ENCODE measurements at places on chromosomes 5 and 9.

GRCh38 chr5:978693-979092, 29.9 kb upstream of the NKD2 start:
- H3K27ac ChIP-seq: no peak overlapping the region
- peaks cover 6% of the 10 kb centered on the region for H3K27me3 ChIP-seq
- H3K4me1 ChIP-seq: no peaks in the 10 kb centered on the region
- H3K36me3 ChIP-seq: no peaks in the 10 kb centered on the region
- no peak for DNase-seq

DNA sequence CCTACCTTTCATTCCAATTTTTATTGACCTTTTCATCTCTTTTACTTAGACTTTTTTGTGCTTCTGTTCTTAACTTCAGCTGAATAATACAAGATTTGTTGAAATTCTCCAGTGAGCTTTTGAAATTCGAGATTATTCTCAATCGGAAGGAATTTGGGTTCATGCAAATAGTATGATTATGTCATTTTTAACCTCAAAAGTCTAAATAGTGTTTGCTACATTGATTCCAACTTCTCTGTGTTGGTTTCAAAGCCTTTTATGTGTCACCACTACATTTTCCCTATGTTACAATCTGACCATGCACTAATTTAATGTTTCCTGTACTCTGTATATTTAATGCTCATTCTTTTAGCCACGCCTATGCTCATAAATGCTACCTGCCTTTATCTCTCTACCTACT, 44.1 kb downstream of the VPS13A start:
- no peaks in the 10 kb centered on the region for H3K36me3 ChIP-seq
- no peak overlapping the region for H3K27ac ChIP-seq
- H3K4me1 ChIP-seq: peaks cover 4% of the 10 kb centered on the region
- no peak overlapping the region for H3K4me3 ChIP-seq
- H3K27me3 ChIP-seq: no peaks in the 10 kb centered on the region
- peak; percentile 11 for DNase-seq

- no peaks in the 10 kb centered on the region for H3K27me3 ChIP-seq
- H3K36me3 ChIP-seq: no peaks in the 10 kb centered on the region
- H3K4me1 ChIP-seq: peaks cover 15% of the 10 kb centered on the region
- peak; percentile 31 for DNase-seq
Observed at GRCh38 chr9:92501671-92502393, 19.5 kb upstream of the ASPN start.

DNA sequence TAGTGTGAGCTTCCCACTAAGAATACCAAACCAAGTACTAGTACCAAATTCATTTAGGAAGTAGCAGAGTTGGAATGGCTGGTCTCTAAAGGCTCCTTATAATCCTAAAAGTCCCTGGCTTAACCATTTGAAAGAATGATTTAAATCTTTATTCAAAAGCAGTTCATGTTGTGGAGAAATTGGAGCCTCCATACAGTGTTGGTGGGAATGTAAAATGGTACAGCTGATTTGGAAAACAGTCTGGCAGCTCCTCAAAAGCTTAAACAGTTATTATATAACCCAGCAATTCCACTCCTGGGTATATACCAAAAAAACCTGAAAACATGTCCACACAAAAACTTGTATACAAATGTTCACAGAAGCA, 2.9 kb downstream of the PLIN2 start:
- H3K27me3 ChIP-seq: no peaks in the 10 kb centered on the region
- H3K4me1 ChIP-seq: no peaks in the 10 kb centered on the region
- no peak overlapping the region for H3K27ac ChIP-seq
- peaks cover 9% of the 10 kb centered on the region for H3K36me3 ChIP-seq
- peak overlapping the region; percentile 99 for H3K4me3 ChIP-seq

- H3K4me3 ChIP-seq: no peak overlapping the region
- H3K4me1 ChIP-seq: no peaks in the 10 kb centered on the region
- DNase-seq: no peak
- no peaks in the 10 kb centered on the region for H3K27me3 ChIP-seq
Observed at GRCh38 chr5:120345947-120346346, 118.2 kb upstream of the PRR16 start.

DNA sequence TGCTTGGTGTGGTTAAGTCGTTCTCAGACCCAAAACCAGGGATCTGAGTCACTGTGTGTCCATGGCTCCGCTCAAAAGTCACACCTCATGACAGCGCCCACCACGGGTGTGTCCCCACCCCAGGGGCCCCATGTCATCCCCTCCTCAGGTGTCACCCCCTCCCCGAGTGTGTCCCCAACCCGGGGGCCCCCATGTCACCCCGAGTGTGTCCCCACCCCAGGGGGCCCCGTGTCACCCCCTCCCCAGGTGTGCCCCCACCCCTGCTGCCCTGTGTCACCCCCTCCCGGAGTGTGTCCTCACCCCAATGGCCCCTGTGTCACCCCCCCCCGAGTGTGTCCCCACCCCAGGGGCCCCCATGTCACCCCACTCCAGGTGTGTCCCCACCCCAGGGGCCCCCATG, 5.1 kb downstream of the LRRC14B start:
- no peak for DNase-seq
- H3K4me3 ChIP-seq: no peak overlapping the region
- H3K27me3 ChIP-seq: peaks cover 4% of the 10 kb centered on the region
- H3K27ac ChIP-seq: no peak overlapping the region
- no peaks in the 10 kb centered on the region for H3K36me3 ChIP-seq

DNA sequence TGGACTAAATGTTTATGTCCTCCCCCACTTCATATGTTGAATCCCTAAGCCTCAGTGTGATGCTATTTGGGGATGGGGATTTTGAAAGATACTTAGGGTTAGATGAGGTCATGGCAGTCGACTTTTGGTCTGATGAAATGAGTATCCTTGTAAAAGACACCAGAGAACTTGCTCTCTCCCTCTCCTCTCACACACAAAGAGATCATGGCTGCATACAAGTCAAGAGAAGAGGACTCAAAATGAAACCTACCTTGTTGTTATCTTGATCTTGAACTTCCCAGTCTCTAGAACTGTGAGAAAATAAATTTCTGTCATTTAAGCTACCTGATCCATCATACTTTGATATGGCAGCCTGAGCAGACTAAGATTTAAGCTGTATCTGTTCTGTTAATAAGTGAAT, 144.0 kb upstream of the HAPLN1 start:
- no peaks in the 10 kb centered on the region for H3K4me1 ChIP-seq
- H3K36me3 ChIP-seq: no peaks in the 10 kb centered on the region
- H3K4me3 ChIP-seq: no peak overlapping the region

DNA sequence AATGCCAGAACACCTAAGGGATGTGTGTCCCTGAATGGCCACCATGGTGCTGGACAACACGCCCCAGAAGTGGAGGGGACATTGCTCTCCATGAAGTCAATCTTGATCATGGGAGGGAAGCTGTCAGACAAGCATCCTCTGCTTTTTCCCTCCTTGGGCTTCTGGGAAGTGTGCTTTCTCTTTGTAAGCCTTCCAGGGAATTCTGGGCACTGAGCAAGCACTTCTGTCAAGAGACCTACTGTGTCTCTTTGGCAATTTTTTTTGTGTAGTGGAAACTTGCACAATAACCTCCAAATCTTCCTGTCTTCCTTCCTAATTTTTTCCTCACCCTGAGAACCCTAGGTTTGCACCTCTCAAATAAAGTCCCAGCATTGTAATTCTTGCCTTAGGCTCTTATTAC, 132.0 kb downstream of the SEC61B start:
- peak overlapping the region; percentile 60 for H3K27ac ChIP-seq
- no peaks in the 10 kb centered on the region for H3K36me3 ChIP-seq
- no peak for DNase-seq
- H3K27me3 ChIP-seq: no peaks in the 10 kb centered on the region
- H3K4me1 ChIP-seq: peaks cover 19% of the 10 kb centered on the region

GRCh38 chr5:80955082-80955590, 5.0 kb upstream of the RASGRF2 start:
- no peaks in the 10 kb centered on the region for H3K27me3 ChIP-seq
- no peak for DNase-seq
- no peak overlapping the region for H3K27ac ChIP-seq
- no peaks in the 10 kb centered on the region for H3K36me3 ChIP-seq
- no peak overlapping the region for H3K4me3 ChIP-seq

GRCh38 chr5:156879665-156880285, 29.7 kb downstream of the PPP1R2B start:
- H3K27me3 ChIP-seq: no peaks in the 10 kb centered on the region
- H3K4me1 ChIP-seq: no peaks in the 10 kb centered on the region
- H3K4me3 ChIP-seq: no peak overlapping the region
- H3K36me3 ChIP-seq: no peaks in the 10 kb centered on the region

DNA sequence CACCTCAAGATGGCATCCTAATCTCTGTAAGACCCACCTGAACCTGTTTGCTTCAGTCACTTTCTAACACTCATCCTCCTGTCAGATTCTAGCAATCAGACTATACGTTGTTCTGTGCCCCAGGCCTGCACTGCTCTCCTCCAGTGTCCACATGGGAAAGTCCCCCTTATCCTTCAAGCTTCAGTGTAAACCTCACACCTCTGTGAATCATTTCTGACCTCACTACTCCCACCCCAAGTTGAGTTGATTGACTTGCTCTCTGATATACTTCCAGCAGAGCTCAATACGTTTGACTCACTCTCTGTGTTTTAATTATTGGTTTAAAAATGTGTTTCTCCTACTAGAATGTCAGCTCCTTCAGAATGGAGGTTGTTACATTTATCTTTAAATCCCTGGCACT, 240.2 kb downstream of the FBXL17 start:
- DNase-seq: peak; percentile 50
- H3K36me3 ChIP-seq: no peaks in the 10 kb centered on the region
- H3K27ac ChIP-seq: no peak overlapping the region
- H3K4me3 ChIP-seq: no peak overlapping the region

DNA sequence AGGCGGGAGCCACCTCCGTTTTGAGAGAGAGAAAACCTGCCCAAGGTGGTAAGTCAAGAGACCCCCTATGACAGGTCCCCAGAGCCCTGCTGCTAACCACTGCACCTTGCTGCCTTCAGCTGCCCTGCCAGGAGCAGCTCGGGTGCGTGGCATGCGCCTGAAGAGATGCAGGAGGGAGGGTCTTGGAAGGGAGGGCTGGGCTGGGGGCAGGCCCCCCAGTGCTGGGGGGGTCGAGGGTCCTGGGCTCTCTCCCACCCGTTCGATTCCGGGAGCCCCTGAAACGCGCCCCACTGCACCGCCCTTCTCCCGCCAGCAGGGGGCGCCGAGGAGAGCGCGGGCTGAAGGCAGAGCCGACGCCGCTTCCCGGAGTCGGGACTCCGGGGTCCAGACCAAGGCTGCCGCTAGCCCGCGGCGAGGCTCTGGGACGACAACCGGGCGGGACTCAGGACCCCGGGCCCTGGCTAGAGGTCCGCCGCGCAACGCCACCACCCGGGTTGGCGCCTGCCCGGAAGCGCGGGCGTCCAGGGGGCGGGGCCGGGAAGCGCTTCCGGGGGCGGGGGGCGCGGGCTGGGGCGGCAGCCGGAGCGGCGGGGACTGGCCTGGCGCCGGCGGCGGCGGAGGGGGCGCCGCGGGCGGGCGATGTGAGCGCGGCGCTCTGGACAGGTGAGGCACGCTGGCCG, at the start of gene ZBTB34:
Gene ZBTB34, plus strand, starts transcription at position 563 of the 680 bp plus-strand sequence. CDS start 18,761 bp downstream, outside the sequence.
- H3K27me3 ChIP-seq: peaks cover 27% of the 10 kb centered on the region
- H3K4me1 ChIP-seq: peaks cover 2% of the 10 kb centered on the region
- peak; percentile 38 for DNase-seq
- peak within 1 kb of the TSS; percentile 92 for H3K4me3 ChIP-seq
- peaks cover 3% of the 10 kb centered on the region for H3K36me3 ChIP-seq

- DNase-seq: no peak
- no peaks in the 10 kb centered on the region for H3K36me3 ChIP-seq
- H3K4me3 ChIP-seq: no peak overlapping the region
- no peaks in the 10 kb centered on the region for H3K27me3 ChIP-seq
- no peak overlapping the region for H3K27ac ChIP-seq
- H3K4me1 ChIP-seq: no peaks in the 10 kb centered on the region
Observed at GRCh38 chr5:66377747-66378146, 218.4 kb upstream of the MAST4 start.

DNA sequence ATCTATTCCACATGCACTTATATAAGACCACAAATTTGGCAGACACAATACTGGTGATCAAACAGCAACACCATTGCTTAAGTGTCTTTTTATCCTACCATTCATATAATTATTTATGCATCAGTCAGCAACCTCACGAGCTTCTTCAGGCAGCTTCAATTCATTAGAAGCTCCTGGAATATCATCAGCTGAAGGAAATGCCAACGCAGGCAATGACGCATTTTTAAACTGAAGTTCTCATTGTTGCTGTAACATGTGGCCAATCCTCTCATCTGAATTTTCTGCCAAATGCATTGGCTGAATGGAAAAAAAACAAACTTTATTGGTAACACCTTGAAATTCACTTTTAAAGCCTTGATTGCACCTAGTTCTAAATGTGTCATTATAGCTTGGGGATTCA, 376.4 kb upstream of the RGMB start:
- H3K36me3 ChIP-seq: no peaks in the 10 kb centered on the region
- peak; percentile 71 for DNase-seq
- no peaks in the 10 kb centered on the region for H3K27me3 ChIP-seq

GRCh38 chr9:16771356-16771755, 99.1 kb downstream of the BNC2 start:
- H3K36me3 ChIP-seq: no peaks in the 10 kb centered on the region
- no peak overlapping the region for H3K4me3 ChIP-seq
- H3K27me3 ChIP-seq: no peaks in the 10 kb centered on the region
- DNase-seq: peak; percentile 47
- H3K4me1 ChIP-seq: no peaks in the 10 kb centered on the region

GRCh38 chr5:33558489-33558888, 117.7 kb downstream of the TARS1 start:
- no peak overlapping the region for H3K4me3 ChIP-seq
- H3K36me3 ChIP-seq: no peaks in the 10 kb centered on the region
- H3K27ac ChIP-seq: no peak overlapping the region
